ENCODE measurements at places on chromosomes 16 and 17. TPM values are rescaled to one million over a fixed set of nuclear protein-coding genes. Genes with fewer than 3 reads are reported as not detected.

- DNase-seq: no peak
These were observed 2.8 kb downstream of the KRTAP4-9 start for GRCh38 chr17:41107941-41108450.

- peak; percentile 26 for DNase-seq
These were observed 27.0 kb upstream of the NXPH3 start for GRCh38 chr17:49548506-49549310.

ADGRG3 gene
- not detected for total RNA-seq

DNA sequence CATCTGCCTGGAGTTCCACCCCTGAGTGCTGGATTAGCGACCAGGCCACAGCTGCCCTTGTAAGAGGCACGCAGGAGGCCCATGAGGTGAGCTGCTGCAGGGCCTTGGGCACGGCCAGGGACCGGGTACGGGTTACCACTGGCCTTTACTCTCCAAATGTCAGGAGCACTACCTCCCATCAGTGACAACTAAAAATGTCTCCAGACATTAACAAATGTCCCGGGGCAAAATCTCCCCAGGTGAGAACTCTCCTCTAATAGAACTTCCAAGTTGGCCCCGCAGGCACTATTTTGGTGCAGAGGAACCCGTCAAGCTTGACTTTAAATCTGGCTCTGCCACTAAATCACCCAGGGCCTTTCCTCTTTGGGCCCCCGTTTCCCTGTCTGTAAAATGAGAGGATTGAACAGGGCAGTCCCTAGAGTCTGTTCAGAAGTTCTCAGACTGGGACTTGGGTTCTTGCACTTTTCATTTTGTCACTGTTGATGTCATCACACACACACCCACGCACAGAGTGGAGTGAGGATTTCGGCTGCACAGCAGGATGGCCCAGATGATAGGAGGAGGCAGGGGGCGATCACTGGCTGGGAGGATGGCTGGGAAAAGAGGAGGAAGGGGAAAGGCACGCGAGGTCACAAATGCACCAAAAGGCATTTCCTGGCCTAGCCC, 24.5 kb upstream of the MAPT start:
- no peak for DNase-seq

FOXN1 gene
- total RNA-seq: not detected

- no peak for DNase-seq
These were observed 852 bp downstream of the MARVELD3 start for GRCh38 chr16:71626858-71627213.

DNA sequence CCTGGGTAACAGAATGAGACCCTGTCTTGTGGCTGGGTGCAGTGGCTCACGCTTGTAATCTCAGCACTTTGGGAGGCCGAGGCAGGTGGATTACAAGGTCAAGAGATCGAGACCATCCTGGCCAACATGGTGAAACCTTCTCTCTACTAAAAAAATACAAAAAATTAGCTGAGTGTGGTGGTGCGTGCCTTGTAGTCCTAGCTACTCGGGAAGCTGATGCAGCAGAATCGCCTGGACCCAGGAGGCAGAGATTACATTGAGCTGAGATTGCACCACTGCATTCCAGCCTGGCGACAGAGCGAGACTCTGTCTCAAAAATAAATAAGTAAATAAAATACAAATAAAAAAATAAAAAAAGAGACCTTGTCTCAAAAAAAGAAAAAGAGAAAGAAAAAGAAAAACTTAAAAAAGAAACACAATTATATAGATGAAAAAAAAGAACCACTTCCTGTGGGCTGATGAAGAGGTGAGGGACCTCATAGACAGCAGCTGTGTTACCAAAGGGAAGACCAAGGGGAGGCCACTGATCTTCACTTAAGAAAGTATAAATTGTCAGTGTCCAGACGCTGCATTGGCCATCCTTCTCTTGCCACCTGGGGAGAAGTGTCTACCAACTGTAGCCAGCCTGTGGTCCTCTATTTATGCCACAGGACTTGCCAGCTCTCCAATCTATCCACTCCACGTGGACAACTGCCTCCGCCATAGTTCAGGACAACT, 24.4 kb upstream of the SMG1 start:
- no peak for DNase-seq

DNA sequence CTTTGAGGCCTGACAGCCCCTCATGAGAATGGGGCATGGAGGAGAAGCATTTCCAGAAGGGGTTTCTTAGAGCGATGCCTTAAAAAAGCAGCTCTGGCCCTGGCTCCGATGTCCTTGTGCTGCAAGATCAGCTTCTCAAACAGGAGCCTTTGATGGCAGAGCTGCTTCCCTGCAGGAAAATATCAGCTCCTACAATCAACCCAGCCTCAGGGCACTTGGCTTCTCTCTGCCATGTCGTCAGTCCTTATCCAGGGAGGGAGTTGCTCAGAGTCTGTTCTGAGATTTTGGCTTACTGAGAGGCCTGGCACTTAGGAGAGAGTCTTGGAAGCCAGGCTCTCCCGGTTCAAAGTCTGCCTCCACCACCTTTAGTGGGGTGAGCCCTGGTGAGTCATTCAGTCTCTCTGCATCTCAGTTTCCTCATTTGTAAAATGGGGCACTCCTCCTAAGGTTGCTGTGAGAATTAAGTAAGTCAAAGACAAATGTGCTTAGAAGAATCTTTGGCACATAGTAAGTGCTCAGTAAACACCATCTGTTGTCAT, 184.4 kb downstream of the HAPSTR1 start:
- no peak for DNase-seq

PIPOX gene
- total RNA-seq: 0.83 TPM

DNA sequence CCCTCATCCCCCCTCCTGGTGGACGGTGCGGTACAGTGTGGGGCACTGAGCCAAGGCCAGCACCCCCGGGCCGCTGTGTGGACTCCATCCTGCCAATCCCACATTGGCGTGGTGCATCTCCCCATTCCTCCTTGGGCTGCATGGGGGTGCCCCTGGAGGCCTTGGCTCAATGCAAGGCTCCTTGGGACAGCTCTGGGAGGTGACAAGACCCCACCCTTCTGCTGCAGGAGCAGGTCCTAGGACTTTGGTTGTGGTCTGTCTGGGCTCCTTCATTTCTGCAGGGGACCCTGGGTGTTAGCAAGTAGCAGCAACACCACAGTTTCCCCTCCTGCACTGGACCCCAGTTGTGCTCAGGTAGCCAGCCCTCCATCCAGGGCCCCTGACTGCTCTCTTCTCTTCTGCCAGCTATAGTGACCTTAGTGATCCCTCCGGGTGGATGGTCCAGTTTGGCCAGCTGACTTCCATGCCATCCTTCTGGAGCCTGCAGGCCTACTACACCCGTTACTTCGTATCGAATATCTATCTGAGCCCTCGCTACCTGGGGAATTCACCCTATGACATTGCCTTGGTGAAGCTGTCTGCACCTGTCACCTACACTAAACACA, 1.3 kb downstream of the PRSS21 start:
- DNase-seq: no peak

ANKRD13B gene
- total RNA-seq: 6.3 TPM

CDYL2 gene
- total RNA-seq: 2.1 TPM

Data from fibroblast of lung (primary cell).